Fibroblast of mammary gland (primary cell): ENCODE measurements at places on chromosomes 3 and 15.

DNA sequence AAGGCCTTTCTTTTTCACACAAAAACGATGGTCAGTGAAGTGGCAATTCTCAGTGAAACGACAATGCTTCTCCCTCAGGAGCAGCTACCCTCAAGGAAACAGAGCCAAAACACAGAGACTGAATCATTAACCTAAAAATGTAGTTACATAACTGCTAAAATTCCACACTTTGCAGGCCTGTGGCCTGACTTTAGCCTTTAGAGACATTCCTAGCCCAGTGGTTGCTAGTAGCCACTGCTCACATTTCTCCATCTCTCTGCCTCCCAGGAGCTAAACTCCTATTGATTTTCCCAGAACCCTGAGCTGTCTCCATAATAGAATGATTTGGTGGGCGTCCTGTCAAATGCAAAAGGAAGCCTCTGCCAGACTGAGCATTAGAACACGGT is 630.1 kb upstream of the KCNMB2 start:
- DNase-seq = peak; percentile 76

- DNase-seq = no peak
Observed at GRCh38 chr15:54289590-54290136, 311.4 kb downstream of the UNC13C start.

DNA sequence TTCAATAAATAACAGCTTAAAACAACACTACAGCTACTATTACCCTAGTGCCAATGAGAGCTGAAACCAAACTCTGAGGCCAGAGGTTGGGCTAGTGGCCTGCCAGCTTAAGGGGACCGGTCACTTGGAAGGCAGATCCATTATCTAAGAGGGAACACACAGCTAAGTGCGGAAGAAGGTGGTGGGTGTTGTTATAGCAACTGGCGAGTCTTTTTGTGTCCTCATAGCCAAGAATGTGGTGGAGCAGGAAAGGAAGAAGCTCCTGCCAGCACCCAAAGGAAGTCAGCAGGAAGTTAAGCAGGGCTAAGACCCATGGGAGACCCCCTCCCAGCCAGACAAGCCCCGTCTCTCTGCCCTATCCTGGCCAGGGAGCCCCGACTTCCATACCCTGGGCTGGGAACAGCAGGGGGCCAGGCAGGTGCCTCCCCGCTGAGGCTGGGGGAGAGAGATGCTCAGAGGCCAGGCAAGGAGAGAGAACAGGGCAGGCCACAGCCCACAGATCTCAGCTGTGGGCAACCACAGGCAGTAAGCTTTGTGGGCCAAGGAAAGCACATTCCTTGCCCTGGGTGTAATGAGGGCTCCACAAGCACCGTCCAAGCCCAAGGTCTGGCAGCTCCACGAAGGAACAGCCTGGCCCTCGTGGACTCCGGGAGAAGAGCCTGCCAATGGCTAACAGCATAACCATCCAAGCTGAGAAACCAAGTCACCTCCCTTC is 34.0 kb upstream of the HRH1 start:
- DNase-seq = no peak

GRCh38 chr3:58055314-58055713 is 47.1 kb downstream of the FLNB start:
- DNase-seq = no peak

DNA sequence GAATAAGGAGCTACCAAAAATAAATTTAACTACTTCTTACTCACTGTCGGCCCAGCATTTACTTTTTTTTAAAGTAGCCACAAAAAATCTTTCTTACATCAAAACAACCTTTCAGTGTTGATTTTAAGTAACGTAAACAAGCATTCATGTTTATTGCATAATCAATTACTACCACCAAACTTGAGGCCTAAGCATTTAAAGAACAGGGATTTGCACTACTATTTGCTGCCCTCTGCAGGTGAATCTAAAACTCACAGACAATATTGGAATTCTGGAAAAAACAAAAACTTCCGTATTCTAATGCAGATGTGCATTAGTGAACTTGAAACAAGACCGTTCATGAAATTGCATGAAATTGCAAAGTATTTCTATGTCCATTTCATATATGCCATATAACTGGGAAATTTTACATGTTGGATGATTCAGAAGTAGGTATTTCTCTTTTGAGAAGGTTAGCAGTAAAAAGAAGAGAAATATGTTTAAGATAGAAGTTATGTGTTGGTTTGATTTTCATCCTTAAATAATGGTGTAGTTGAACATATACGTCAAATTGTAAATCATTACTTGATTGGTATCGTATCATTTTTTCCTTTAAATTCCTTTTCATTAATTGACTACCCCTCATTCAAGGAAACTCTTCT is 55.6 kb downstream of the CGGBP1 start:
- peak; percentile 68 for DNase-seq

- DNase-seq = peak; percentile 75
Observed at GRCh38 chr15:35540885-35541284, 5.1 kb downstream of the DPH6 start.

- DNase-seq = no peak
Observed at GRCh38 chr3:60101621-60102020, 1051.8 kb upstream of the CFAP20DC start.

DNA sequence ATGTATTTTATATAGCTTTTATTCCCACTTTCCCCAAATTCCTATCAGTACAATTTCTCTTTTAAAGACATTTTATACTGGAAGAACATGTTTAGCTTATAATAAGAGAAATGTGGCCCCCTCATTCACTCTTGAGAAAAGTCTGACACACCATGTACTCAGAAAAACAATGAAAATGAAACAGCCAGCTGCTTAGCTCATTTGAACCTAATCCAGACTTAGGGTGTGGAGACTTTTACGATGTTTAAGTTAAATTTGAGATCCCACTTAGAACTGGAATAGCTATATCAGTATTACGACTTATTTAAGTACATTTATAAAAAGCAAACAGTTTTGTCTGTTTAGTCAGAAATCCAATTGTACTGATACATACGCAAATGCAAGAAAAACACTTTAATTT is 252.3 kb upstream of the ARRDC4 start:
- no peak for DNase-seq

DNA sequence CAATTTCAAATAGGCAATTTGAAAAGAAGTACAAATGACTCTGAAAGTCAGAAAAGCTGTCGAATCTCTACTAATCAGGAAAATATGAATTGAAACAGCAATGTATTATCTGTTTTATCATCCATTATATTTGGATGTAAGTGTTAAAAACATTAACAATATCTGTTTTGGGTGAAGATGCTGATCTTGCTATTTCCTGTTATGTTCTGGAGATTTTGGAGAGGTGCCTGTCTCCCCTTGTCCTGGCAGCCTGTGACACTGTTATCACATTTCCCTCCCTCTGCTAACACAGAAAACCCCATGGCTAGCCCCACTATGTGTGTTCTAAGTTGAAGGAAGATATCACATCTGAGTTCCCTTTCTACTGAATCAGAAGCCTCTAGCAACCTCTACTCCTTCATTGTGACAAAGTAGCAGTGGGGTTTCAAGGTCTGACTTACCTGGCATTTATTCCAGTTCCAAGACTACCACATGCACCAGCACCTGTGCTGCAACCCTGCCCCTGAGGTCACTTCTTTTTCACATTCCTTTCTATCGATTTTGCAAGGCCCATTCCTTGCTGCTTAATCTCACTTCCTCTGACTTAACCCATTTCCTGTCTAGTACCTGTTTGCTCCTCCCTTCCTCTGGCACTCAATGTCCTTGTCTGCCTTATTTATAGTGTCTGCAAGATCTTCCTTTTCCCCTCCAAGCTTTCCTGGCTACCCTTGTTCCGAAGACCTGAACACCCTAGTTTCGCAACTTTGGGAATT is 95.5 kb upstream of the COL8A1 start:
- DNase-seq = no peak

GRCh38 chr15:89863918-89864317 is 29.9 kb downstream of the AP3S2 start:
- DNase-seq = peak; percentile 33

GRCh38 chr3:46845397-46845859 is 17.8 kb downstream of the MYL3 start:
- peak; percentile 96 for DNase-seq

DNA sequence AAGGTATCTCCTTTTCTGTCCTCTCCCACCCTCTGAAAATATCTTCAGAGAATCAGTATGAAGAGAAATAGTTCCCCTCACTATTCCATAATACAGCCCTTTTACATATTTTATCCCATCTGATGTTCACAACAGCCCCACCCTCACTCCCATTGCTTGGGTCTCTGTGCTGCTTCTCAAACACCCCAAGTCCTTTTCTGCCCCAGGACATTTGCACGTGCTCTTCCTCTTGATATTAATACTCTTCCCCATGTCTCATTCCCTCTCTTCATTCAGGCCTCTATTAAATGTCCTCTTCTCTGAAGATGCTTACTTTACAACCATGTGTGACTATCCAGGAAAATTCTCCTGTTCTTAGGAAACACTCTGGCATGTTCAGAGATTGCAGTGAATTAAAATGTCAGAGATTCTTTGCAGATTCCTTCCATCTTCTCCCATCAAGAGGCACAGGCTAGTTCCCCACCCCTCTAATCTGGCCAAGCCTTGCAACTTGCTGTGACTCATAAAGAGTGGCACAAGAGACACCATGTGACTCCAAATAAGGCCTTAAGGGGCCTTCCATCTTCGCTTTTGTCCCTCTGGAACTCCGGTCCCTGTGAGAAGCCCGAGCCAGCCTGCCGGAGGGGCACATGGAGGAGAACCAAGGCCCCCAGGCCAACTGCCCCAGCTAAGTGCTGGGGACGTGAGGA is 128.5 kb downstream of the CHSY1 start:
- DNase-seq = peak; percentile 41

GRCh38 chr3:156465194-156465593 is 89.7 kb downstream of the SSR3 start:
- DNase-seq = no peak

DNA sequence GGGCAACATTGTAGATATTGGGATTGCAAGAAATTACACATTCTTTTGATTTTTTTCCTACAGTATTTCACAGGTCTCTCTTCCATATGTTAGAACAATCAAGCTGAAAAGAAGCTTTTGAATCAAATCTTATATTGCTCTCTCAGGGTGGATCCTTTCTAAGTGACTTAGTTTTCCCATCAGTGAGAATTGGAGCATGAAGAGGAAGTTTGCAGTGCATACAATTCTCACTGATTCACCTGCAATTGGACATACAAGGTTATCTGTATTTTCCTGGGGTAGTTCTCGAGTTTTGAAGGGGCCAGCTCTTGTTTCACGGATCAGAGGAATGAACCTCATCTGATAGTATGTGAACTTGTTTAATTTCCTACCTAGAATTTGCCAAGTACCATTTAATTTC is 150.8 kb downstream of the PEX5L start:
- no peak for DNase-seq

DNA sequence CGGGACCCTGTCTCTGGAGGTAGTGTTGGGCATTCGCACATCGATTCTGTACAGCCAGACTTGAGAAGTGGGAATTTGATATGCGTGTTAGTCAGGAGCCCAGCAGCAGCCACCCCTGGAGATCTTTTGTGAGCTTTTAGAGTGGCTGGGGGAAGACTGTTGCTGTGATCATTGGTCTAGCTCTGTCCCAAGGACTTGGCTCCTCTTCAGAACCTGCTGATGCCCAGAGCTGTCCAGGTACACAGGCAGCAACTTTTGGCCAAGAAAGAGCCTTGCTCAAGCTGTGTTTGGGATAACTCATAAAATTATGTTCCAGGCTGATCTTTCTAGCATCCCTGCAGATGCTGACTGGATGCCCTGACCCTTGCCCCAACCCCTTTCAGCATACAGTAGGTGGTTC is 29.3 kb downstream of the LIMD1 start:
- no peak for DNase-seq

- DNase-seq = peak; percentile 45
Observed at GRCh38 chr15:83858820-83859505, 205.0 kb downstream of the ADAMTSL3 start.

DNA sequence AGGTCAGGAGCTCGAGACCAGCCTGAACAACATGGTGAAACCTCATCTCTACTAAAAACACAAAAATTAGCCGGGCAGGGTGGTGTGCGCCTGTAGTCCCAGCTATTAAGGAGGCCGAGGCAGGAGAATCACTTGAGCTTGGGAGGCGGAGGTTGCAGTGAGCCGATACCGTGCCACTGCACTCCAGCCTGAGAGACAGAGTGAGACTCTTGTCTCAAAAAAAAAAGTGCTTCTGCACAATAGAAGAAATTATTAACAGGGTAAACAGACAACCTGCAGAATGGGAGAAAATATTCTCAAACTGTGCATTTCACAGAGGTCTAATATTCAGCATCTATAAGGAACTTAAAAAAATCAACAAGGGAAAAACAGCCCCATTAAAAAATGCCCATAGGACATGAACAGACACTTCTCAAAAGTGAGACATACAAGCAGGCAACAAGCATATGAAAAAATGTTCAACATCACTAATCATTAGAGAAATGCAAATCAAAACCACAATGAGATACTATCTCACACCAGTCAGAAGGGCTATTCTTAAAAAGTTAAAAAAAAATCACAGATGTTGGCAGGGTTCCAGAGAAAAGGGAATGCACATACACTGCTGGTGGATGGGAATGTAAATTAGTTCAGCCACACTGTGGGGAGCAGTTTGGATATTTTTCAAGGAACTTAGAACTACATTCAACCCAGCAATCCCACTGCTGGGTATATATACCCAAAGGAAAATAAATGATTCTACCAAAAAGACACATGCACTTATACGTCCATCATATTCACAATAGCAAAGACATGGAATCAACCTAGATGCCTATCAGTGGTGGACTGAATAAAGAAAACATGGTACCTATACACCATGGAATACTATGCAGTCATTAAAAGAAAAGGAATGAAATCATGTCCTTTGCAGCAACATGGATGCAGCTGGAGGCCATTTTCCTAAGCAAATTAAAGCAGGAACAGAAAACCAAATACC is 75.5 kb downstream of the MSL2 start:
- DNase-seq = no peak

- no peak for DNase-seq
Observed at GRCh38 chr3:58183221-58183620, 27.6 kb downstream of the DNASE1L3 start.

GRCh38 chr3:49007771-49008528 is 759 bp downstream of the WDR6 start:
- DNase-seq = peak; percentile 81

DNA sequence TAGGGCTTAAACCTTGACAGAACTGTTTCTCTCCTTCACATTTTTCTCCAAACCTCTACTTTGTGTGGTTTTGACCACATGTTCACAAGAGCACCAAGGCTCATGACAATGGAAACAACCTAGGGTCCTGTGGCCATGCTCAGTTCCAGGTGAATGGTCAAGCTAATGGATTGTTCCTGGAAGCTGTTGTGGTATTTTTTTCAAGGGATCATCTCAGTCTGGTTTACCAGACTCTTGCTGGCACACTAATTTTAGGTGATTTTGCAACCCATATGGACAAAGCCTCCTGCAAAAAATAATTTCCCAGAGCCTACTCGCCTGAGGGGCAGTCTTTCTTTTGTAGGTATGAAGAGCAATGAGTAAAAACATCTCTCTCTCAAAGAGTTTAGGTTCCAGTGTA is 67.2 kb downstream of the LSAMP start:
- DNase-seq = no peak
